Stimulated activated naive CD4-positive, alpha-beta T cell treated with Interleukin-2 at 50 U/mL for 16 hours (primary cell): ENCODE measurements at places on chromosomes 11 and 22.
A peak's percentile ranks its signal among the peaks of the same experiment; 100 is the strongest.

DNA sequence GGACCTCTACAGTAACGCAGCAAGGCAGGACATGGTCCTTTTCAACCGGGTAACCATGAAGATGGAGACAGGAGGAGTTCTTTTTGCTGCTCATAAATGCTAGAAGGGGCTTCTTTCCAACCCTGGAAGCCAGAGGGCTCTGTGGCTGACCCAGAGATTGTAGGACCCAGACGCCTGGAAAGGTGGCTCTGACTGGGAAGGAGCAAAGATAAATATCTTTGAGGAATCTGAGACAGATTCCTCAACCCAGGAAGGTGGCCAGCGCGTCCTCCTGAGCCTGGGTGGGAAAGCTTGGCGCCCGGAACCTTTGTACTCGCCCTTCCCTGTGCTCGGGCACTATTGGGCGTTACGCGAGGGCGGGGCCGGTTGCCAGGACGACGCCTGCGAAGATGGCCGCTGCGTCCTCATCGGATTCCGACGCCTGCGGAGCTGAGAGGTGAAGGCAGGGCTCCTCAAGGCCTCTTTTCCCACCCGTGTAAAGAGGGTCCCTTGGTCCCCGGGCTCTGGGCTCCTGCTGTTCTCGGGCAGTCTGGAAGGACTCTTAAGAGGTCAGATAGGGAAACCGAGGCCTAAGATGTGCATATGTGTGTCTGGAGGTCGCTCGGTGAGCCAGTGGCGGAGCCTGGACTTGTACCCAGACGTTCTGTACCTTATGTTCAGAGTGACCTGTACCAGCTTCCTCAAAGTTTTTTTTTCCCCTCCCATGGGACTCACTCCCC is at the start of gene BBS1:
Gene BBS1 (plus strand): TSS at position 365 of the 719 bp plus-strand sequence. CDS start 25 bp downstream, at position 390.
- DNase-seq = peak; percentile 78

- DNase-seq = no peak
Measured at GRCh38 chr22:32281072-32281471, 25.9 kb upstream of the SLC5A4 start.

DNA sequence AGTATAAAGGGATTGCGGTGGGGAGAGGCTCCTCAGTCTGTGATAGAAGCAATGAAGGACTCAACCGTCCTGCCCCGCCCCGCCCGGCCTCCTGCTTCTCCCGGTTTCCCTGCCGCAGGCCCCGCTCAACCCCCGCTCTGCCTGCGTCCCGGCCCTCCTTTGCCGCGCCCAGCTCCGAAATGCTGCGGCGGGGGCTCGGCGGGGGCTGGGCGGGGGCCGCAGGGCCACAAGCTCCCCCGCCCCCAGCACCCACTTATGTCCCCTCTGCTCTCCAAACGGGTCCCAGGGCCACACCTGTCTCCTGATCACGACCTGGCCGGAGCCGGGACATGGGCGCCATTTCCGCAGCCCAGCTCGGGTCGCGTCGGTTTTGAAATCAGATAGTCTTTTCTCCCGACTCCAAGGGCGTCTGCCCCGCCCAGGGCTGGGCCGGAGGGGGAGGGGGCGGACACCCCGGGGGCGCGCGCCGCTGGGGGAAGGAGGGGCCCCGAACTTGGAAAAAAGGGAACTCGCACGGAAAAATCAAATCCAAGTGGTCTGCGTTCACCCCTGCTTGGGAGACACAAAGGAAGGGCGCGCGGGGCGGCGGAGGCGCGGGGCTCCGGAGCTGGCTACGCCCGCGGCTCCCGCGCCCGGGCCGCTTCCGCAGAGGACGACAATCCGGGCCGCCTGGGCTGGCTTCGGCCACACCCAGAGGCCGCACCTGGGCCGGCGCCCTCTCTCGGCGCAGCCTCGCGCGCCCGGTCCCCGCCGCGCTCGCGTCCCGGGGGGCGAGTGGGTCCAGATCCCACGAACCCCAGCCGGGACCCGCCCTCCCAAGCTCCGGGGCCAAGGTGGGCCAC is 70.6 kb upstream of the EP300 start:
- peak; percentile 46 for DNase-seq

- DNase-seq = no peak
Measured at GRCh38 chr11:17445240-17445795, 31.3 kb downstream of the ABCC8 start.

DNA sequence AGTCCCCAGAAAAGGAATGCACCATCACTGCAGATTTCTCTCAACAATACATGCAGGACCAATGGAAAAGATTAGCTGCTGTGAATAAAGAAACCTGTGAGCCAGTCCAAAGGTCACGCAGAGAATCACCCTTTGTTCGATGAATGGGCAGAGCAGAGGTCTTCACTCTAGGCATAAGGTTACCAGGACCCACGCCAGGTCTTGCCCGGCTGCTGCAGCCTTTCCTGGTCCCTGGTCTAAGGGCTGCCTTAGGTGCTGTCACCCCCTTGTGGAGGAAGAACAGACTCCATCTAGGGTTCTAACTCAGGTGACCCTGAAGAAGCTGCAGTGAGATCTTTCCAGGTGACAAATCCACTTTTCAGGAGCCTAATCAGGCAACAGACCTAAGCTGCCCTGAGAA is 29.0 kb upstream of the NAP1L4 start:
- DNase-seq = no peak

DNA sequence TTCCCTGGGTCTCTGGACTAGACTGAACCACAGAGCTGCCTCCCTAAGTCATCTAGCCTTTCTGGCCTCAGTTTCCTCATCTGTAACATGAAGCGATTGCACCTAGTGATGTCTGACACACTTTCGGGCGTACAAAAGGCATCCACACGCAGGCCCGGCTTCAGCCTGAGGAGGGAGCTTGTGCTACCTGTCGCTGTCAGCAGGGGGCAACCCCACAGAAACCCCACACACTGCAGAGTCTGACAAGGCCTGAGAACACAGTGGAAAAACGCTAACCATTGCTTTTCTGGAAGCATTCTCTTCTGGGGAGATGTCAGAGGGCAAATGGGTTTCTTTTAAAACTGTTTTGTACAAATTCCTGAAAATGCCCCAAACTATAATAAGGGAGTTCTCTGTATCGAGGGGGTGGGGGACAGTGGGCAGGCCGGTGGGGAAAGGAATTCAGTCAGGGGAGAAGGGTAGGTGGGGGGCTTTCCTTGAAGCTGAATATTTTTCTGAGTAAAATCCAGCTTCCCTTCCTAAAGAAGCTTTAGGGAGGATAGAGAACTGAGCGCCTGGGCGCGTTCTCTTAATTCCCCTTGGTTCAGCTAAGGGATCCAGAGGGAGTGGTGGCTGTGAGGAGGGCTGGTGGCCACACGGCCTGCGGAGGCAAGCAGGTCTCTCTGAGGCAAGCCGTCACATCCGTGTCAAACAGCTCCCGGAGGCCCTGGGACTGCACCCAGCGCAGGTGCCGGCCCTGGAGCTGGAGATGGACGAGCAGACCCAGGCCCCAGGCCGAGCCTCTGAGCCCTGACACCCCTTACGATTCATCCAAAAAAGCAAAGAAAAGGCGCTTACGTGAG is 533 bp downstream of the ELF5 start:
- DNase-seq = peak; percentile 23

- no peak for DNase-seq
Measured at GRCh38 chr11:16526947-16527346, 170.6 kb upstream of the SOX6 start.

- DNase-seq = no peak
Measured at GRCh38 chr11:106684944-106685343, 333.3 kb downstream of the GUCY1A2 start.

- DNase-seq = no peak
Measured at GRCh38 chr22:39266398-39267030, 21.7 kb upstream of the PDGFB start.

- no peak for DNase-seq
Measured at GRCh38 chr11:18309691-18310090, 12.2 kb downstream of the HPS5 start.

DNA sequence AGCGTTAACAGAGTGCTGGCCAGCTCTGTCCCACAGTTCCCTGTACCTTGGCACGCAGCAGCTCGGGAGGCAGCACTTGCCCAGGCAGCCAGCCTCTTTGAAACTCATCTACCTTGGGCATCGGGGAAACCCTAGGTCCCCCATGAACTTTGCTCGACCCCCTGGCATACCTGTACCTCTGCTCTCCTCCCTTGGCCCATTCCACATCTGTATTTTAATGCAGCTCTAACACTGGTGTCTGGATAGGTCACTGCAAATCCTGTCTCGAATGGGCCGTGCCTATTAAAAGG is 304.1 kb downstream of the TBC1D22A start:
- DNase-seq = no peak
